ENCODE measurements at places on chromosomes 1 and 21. TPM values are rescaled to one million over a fixed set of nuclear protein-coding genes. Genes with fewer than 3 reads are reported as not detected.

DNA sequence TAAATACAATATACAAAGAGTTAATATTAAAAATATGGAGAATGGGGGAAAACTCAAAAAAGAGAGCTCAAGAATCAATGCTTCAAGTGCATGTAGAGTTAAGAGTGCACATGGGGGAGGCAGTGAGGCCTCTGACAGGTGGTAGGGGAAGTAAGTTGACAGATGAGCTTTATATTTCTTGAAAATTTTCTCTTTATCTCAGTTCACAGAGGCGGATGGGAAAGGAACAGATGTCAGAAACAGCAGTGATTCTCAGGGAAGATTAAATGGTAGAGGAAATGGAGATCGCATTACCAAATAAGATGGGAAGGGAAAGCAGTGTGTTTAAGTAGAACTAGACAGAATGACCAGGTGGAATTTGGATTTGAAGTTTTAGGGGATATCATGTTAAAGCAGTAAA is 200.1 kb upstream of the C1orf105 start:
- DNase-seq: no peak

Gene TCEA3
- 70.9 TPM for total RNA-seq

- DNase-seq: no peak
Measured at GRCh38 chr1:62993844-62994243, 209.9 kb downstream of the ATG4C start.

DNA sequence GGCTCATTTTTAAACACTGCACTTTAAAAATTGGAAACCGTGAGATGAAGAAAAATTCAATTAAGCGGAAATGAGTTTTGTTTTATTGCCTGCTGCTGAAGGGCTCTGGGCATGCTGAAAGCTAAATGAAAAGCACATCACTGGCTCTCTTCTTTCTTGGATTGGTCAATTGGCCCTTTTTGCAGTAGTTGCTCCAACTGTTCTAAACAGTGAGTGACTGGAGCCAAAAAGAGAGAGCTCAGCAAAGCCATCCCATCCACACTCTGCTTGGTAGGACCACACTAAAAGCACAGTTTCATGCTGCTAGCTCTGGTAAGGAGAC is 48.1 kb downstream of the LHX4 start:
- DNase-seq: no peak

DNA sequence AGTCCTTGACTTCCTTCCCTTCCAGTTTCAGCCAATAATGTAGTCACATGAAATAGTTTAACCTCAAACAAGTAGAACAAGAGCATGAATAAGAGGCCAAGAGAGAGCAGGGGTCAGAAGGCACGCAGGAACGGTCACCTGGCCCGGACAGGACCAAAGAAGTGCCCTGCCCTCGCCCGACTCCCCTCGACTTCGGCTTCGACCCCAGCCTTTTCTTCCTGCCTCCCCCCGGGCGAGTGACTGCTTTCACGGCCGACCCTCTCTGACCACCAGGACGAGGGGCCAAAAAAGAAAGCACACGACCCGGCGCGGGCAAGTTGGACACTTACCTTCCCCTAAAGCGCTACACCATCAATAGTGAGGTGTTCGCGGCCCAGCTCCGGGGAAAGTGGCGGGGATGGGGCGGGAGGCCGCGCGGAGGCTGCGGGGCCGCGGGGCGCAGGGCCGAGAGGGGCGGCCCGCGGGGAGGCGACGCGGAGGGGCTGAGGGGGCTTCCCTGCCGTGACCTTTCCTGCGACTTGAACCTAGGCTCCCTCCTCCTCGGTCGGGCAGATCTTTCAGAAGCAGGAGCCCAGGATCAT is 519 bp downstream of the RERE start:
- peak; percentile 30 for DNase-seq

Gene ETV3L
- total RNA-seq: not detected

DNA sequence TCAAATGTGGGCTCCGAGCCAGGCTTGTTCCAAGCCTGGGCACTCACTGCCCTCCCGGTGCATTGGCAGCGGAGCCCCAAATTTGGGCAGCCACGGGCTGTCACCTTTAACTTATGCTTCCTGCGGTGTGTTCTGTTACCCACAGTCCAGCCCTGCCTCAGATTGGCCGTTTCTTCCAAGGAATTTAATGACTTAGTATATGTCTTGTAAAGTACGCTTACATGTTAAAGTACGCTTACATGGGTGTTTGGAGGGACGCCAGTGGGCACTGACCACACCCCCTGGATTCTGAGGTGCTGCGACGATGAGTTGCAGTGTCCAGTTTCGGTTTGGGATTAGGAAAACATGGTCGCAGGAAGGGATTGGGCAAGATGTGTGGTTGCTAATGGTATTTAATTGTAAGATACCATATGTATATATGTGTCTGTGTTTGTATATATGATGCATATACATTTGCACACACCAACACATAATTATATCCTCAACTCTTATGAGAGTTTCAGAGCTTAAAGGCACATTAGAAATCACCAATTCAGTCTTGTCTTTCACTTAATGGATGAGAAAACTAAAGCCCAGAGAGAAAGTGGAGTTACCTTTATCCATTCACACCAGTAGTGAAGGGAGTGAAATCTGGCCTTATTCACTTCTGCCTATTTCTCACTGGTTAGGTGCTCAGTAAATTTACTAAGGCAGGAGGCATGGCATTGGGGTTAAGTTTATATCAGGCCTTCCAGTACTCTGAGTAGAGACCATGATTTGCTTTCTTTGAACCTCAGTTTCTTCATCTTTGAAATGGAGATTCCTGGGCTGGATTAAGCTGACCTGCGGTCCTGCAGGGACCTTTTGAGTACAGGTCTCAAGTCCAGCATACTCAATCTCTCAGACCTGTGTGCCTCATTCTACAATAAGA is 1.0 kb downstream of the SMYD2 start:
- DNase-seq: peak; percentile 44

Measured in uterus (tissue), 4 donors.